Left lobe of liver (tissue), 2 donors: ENCODE measurements at places on chromosomes 6 and 20.

GRCh38 chr6:44451803-44452695, 64.5 kb downstream of the CDC5L start:
- DNase-seq = no peak

DNA sequence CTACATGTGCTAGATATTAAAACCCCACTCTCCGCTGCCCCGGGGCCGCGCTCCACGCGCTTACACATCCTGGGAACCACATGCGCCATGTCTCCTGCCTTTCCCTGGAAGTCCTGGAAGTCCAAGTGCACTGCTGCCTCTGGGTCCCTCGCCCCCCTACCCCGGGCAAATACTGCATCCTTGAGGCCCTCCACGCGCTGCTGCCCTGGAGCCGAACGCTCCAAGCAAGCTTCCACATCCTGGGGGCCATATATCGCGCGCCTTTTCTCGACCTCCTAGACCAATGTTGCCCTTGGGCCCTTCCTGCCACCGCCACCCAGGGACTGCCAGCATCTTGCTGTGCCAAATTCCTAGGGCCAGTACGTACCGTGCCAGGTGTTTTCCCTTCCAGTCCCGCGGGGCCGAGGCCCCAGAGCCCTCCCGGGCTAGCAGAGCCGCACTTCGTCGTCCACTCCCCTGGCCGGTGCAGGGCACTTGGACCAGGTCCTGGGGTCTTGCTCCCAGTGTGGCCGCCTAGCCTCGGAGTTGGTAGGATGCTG, 779 bp upstream of the KCNG1 start:
- no peak for DNase-seq

GRCh38 chr20:47792021-47792618, 6.8 kb upstream of the SULF2 start:
- no peak for DNase-seq

GRCh38 chr6:37679539-37680476, 17.9 kb downstream of the MDGA1 start:
- DNase-seq = no peak

DNA sequence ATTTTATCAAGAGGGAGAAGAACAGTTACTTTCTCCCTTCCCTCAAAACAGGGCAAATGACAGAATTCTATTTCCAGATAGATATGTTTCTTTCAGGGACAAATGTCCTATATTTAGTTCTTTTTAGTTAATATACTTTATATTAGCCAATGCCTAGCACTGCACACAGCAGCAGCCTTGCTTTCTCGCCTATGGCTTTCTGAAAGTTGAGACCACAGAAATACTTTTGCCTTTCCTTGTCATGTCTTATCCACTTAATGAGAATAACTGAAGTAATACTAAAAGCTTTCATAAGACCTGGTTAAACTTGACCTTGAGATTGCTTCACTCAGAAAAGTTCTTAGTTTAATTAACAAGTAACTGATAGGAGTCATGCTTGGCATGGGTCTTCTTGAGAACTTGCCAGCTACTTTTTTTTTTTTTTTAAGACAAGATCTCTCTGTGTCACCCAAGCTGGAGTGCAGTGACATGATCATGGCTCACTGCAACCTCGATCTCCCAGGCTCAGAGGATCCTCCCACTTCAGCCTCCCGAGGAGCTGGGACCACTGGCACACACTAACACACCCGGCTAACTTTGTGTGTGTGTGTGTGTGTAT, 159.3 kb downstream of the CDKAL1 start:
- no peak for DNase-seq

DNA sequence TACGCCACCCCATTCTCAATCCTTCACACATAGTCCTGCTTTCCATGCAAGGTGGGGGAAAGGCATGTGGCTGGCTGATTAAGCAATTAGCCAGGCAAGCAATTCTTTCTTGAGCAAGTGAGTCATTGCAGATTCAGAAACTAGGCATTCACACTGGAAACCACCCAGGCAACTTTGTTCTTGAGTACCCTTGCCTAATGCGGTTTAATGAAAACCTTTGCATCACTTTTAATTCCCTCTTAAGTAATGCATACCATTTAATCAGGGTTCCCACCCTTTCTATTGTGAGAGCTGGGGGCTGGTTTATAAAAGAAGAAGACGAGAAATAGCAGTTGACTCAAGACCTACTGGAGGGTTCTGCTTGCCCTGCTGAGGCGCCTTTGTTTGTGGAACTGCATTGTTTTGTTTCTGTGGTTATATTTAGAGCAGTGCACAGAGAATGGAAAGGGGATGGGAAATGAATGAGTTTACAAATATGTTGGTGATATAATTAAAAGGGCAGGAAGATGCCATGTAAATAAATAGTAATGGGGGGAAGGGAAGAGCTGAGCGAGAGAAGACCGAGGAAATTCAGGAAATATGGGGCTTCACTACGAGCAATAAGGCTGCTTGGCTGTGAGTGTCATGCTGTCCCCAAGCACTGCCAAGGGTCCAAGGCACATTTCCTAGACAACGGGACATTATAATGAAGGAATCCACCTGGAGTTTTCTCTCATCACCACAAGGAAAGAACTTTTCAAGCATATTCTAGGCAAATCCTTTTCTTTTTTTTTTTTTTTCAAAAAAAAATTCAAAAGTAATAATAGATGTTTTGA, 48.8 kb upstream of the TSHZ2 start:
- no peak for DNase-seq

DNA sequence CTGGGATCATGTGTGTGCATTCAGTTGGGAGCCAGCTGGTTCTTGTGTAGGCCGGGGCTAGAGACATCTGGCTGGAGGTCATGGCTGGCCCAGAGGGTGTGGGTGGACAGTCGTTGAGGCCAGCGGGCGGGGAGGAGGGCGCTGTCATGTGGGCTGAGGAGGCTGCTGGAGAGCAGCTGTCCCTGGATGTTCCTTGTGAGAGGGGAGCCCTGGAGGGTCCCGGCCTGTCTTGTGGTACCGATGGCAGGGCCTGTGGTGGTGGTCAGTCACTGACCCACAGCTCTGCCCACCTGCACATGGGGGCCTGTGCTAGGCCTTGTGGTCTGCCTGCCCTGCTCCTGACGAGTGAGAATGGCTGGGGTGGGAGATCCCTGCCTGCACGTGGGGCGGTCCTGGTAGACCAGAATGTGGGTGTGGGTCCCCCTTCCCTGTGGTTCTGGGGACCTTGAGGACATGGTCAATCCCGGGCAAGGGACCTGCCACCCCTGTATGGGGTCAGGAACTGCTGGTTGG, 1.9 kb upstream of the C20orf204 start:
- DNase-seq = no peak

- DNase-seq = peak; percentile 71
Measured at GRCh38 chr20:25859649-25860530, 163.2 kb upstream of the ZNF337 start.

DNA sequence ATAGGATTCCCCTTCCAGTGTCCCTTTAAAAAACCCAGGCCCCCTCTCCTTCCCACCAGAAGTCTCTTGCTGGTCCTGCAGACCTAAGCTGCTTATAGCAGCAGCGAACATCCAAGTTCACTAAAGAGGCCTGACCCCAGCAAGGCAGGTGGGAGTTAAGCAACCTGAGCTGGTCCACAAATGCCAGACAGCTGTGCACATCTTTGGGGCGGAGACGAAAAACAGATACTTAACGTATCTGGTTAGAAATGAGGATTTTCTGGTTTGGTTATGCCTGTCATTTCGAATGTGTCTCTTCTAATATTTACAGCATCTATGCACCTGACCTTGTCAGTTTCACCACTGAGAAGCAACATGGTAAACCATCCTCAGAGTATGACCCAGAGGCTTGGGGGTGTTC, 87.8 kb downstream of the SLC2A10 start:
- DNase-seq = no peak

- DNase-seq = no peak
Measured at GRCh38 chr20:16444057-16444777, 129.0 kb downstream of the KIF16B start.

- DNase-seq = peak; percentile 59
Measured at GRCh38 chr6:11592294-11592906, 54.9 kb downstream of the TMEM170B start.

GRCh38 chr20:50115041-50115512, 2.1 kb upstream of the UBE2V1 start:
- no peak for DNase-seq

- no peak for DNase-seq
Measured at GRCh38 chr6:74879976-74880375, 325.9 kb downstream of the COL12A1 start.

DNA sequence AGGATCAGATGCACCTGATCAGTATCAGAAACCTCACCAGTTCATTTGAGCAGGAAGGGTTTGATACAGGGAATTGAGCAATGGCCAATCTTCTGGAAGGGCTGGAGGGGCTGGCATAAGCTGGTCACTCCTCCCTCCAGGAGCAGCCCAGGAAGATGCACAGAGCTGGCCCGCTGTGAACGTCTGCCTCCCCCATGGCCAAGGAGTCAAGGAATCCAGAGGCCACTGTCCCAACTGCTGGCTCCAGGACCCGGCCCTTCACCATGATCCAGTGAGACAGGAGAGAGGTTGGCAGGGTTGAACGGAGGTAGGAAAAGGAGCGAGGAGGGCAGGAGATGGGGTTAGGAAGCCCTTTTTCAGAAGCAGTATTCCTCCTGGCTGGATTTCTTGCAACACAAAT, 113.9 kb upstream of the CST7 start:
- DNase-seq = no peak

DNA sequence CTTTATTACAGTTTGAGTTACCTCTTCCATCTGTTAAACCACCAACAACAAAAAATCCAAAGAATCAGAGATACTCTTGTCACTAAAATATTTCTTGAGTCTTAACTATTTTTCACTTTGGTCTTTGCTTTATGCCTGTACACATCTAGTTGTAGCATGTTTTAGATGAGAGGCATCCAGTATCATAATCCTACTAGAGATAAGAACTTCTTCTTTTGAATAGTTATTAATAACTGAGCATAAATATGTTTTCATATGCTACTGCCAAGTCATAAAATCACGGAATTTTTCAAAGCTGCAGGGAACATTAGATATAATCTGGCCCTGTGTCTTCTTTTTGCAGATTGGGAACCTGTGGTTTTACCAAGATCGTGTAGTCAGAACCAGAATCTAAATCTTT, 55.3 kb downstream of the STK4 start:
- DNase-seq = no peak

- no peak for DNase-seq
Measured at GRCh38 chr20:33127422-33128097, 40.4 kb upstream of the BPIFA2 start.

- DNase-seq = peak; percentile 93
Measured at GRCh38 chr20:3846740-3847428, at the start of gene MAVS. Gene MAVS (plus strand): TSS chr20:3846834. CDS start chr20:3854625, 7,791 bp downstream.

DNA sequence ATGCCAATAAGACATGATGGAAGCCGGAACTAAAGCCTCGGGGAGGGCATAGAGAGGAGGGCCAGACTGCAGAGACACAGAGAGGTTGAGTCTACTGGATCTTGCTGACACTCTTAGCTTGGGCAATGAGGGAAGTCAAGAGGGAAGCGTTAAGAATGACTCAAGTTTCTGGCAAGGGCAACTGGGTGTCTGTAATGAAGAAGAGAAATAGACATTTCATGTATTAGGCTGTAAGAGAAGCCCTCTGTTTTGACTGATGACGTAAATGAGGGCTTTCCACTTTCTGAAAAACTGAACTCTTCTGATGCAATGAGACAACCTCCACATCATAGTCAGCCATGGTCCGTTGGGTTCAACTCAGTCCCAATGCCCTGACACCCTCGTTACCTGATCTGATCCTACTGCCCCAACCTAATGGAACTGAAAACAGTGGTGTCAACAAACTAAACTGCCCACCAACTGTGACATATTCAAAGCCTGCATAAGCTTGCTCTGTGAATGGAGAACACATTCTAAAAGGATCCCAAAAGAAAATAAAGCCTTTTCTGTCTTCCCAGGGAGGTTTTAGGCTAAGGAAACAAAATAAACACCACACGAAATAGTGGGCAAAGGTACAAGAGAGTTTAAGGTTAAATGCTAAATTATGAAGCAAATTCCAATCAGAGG, 45.8 kb upstream of the PNRC1 start:
- no peak for DNase-seq

GRCh38 chr6:170297576-170298330, 6.9 kb upstream of the DLL1 start:
- DNase-seq = no peak

DNA sequence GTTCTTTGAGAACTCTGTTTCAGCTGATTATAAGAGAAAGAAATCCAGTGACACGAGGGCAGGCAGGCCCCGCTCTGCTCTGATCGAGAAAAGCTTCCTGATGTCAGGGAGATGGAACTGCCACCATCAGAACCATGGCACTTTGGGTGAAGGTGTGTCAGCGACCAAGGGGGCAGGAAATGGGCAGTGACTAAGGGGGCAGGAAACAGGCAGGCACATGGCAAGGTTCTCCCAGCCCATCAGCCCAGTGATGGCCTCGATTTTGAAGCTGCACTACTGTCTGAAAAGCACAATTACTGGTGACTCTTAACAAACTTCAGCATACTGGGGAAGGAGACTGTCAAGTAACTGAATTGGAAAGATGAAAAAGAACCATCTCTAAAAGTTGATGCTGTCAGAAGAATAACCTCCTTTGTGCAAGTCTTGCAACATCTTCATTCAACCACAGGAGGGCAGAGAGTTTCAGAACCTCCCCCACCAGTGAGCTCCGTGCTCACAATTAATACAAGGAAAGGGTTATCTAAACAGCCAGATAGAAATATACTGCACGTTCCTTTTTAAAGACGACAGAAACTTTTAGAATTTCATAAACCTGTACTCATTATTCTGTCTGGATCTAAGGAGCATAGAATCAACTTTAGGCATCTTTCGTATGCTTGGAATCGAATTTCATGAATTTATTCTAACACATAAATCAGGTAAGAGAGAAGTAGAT, 39.1 kb downstream of the TMX4 start:
- DNase-seq = no peak

DNA sequence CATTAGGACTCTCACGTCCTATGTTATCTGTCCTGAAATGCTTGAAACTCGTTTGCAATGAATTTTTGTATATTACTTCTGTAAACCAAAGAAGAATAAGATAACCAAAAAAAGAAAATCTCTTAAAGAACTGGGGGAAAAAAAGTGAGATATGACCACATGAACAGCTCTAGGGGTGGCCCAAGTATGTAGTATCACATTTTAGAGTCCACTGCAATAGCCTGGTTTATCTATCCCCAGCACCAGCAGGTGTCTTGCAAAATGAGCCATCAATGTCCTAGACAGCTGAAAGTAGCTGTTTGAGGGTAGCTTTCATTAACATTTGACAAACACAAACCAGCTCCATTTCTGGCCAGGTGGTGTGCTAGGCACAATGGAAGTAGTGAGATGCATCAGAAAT, 102.8 kb downstream of the PXDC1 start:
- DNase-seq = no peak

GRCh38 chr6:84457276-84457675, 229.8 kb upstream of the CEP162 start:
- no peak for DNase-seq

GRCh38 chr6:159969204-159969912, 476 bp downstream of the IGF2R start:
- peak; percentile 64 for DNase-seq

GRCh38 chr6:11120271-11121005, 8.9 kb upstream of the ERVFRD-1 start:
- no peak for DNase-seq

- peak; percentile 97 for DNase-seq
Measured at GRCh38 chr6:150573041-150573681, 26.5 kb upstream of the PLEKHG1 start.
